ENCODE measurements at places on chromosomes 3 and 15.

GRCh38 chr3:141060327-141060726, 9.2 kb downstream of the SPSB4 start:
- no peak for DNase-seq

DNA sequence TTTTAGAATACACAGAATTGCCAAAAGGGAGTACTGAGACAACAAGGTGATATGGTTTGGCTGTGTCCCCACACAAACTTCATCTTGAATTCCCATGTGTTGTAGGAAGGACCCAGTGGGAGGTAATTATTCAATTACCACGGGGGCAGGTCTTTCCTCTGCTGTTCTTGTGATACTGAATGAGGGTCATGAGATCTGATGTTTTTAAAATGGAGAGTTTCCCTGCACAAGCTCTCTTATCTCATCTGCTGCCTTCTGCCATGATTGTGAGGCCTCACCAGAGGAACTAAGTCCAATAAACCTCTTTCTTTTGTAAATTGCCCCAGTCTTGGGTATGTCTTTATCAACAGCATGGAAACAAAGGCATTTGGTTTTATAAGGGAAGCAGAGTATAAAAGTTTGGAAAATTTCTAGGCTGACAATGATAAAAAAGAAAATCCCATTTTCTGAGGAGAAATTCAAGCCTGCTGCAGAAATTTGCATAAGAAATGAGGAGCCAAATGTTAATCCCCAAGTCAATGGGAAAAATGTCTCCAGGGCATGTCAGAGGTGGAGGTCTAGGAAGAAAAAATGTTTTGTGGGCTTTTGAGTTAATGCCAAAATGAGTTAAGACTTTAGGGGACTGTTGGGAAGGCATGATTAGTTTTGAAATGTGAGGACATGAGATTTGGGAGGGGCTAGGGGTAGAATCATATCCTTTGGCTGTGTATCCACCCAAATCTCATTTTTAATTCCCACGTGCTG, 130.5 kb upstream of the THRB start:
- no peak for DNase-seq

DNA sequence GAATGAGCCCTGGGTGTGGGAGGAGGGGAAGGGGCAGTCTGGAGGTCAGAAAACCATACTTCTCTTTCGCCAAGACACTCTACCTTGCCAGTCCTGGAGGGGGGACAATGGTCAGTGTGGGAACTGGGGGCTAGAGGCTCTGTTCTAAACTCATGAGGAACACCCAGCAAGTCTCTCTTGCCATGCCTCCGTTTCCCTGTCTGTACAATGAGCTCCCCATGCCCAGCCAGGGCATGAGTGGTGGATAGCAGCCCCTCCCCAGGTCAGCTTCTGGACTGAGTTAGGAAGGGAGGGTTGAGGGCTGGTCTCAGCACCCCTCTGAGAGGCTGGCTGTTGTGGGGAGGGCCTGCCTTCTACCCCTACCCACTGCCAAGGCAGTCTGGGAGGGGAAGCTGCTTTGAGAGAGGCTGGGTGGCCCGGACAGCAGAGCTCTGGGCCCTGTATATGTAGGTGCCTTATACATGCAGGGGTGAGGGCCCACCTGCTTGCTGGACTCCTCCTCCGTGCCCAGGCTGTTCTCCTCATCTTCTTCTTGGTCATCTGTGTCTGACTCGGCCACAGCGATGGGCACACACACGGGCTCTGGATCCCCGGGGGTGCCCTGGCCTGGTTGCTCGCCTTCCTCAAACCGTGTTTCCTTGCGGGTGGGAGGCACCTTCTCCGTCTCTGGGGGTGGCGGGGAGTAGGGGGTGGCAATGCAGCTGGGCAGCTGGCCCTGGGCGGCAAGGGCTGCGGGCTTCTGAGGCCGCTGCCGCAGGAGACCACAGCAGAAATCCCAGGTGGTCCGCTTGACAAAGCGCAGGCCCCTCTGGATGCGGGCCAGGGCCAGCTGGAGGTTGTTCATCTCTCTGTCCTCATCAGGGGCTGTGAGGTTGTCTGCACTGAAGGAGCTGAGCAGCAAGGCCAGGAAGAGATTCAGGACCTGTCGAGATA, 68.8 kb downstream of the SCN5A start:
- DNase-seq = no peak

- DNase-seq = no peak
Observed at GRCh38 chr15:24075420-24076089, 388.4 kb upstream of the NDN start.
